Small intestine (tissue), 16 donors: ENCODE measurements at places on chromosomes 2 and 18.
A peak's percentile ranks its signal among the peaks of the same experiment; 100 is the strongest.

DNA sequence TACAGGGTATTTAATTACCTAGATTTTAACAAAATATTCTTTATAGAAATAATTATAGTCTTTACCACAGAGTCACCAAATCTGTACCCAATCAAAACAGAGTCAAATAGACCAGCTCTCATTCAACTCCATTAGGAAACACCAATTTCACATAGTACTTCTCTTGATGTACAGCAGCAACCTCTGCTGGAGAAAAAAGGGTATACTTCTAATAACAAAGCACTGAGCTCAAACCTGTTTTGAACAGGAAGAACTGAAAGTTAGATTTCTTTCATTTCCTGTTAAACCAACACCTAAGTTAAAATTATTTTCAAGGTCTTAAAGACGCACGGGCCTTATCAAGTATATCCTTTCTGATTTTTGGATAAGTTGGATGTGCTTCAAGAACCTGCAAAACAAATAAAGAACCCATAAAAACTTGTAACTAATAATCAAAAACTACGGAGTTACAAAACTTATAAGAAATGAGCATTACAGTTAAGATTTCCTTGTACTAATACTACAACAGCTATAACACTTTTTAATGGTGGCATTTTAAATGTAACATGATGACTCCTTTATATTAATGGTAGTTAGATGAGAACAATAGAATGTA, 79.0 kb downstream of the TTC21B start:
- DNase-seq: peak; percentile 80

DNA sequence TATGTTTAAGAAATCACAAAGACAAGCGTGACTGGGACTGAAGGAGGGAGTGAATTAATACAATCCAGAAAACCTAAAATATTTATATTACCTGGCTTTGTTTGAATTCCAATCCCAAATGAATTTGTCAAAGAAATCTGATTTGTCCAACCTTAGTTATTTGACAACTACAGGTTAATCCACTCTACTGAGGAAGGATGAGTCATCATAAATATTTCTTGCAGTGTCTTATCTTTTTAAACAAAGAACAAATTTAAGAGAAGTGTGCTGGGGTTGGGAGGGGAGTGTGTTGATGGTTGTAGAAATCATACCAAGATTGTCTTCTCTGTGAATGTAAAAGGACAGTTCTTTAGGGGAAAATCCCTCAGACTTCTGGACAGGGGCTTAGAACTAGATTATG, 1106.3 kb upstream of the SLC39A10 start:
- DNase-seq: no peak

DNA sequence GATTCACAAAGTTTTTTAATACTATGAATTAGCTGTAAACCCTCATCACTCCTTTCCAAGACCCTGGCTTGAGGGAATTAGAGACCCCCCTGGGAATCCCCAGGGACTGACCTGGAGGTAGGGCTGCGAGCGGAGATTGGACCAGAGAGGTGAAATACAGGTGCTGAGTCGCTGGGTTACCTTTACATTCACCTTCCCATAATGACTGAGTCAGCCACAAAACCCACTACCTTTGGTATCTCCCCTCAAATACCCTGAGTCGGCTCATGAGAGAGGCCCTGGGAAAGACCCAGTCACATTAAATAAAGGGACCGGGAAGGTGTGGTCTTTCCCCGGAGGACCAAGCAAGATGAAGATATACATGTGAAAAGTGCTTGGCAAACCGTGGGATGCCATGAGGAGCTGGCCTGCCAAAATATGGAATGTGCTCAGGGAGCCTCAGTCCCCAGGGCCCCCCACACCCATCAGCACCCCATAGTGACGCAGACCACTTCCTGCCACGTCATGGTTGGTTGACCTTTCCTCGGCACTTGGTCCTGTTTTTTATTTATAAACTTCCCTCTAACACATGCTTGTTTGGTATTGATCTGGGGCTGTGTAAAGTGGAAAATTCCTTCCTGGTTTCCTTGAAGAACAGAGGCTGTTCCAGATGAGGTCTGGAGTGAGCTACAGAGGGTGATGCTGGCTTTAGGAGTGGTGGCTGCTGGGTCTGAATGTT, 51.4 kb downstream of the IL1RL2 start:
- DNase-seq: peak; percentile 19

DNA sequence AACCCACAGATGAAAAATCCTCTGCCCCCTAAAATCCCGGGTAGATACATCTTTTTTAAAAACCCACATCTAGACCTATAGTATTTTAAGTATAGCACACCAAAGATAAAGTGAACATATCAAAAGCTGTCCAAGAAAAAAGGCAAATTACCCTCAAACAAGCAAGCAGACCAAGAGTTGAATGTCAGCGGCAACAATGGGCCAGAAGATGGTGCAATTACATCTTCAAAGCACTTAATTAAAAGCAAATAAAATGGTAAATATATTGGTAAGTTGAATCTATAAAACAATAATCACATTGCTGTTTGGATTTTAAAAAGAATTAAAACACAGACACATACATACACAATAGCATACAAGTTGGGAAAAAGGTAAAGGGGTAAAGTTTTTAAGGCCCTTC, 98.5 kb downstream of the MYOM1 start:
- DNase-seq: no peak

GRCh38 chr2:127027715-127028114, 79.2 kb downstream of the BIN1 start:
- no peak for DNase-seq

DNA sequence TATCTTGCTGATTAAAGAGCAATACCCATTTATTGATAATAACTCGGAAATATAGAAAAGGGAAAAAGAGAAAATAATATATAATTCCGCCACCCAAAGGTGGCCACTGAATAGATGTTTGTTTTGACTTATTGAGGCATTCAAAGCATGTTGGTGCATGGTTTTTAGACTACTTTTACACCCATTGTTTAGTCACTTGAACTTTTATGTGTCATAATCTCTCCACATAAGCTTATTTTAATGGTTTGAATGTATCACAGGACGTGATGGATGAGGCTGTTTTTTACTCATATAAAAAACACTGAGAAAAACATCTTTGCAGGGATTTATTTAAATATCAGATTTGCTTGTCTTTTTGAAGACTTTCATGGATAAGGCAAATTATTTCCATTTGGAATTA, 120.4 kb downstream of the ACKR3 start:
- DNase-seq: no peak

DNA sequence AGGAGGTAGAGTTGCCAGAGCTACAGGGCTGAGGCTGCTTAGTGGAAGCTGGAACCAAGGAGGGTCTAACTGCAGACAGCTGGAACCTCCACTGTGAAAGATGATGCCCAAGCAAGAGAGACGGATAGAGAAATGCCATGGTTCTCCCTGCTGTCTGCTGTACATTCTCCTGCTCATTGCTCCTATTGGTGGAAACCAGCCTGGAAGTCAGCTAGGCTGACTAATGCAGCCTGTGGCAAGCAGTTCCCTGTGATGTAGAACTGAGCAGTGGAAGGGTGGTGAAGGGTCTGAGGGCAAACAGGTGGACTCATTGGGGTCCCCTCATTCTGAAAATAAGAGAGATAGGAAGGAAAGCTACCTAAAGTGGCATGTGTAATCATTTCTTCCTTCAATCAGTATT, 563.6 kb downstream of the SLC4A3 start:
- no peak for DNase-seq

DNA sequence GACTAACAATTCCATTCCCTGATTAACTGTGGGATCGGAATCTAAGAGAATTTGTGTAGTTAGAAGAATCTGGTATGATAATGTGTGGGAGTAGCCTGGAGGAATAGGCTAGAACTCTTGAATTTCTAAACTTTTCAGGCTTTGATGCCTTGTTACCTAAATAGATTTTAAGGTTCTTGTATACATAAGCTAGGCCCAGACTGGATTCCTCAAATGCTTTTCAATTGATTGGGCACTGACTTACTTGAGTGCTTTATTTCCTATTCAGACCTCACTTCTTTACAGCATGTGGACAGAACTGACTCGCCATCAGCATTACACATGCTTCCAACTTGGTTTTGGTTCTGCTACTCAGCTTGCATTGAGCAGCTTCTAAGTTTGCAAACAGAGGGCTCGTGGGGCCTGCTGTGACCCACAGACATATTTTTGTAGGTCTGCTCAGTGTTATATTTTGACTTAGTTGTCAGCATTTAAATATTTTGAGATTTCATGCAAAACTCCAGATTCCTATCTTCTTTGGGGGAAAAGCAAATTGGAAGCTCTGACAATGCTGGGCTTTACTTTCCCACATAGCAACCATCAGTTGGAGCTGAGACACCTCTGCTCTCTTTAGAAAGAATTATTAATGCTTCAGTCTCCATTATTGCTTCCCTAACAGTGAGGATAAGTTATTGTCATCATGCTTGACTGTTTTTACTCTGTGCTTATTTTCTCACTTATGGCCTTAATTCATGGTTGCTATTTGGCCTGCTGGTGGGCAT, 5.7 kb downstream of the PARD3B start:
- DNase-seq: peak; percentile 10
